GM23248 (cell line): ENCODE measurements at places on chromosomes 6 and 20.
A peak's percentile ranks its signal among the peaks of the same experiment; 100 is the strongest.

DNA sequence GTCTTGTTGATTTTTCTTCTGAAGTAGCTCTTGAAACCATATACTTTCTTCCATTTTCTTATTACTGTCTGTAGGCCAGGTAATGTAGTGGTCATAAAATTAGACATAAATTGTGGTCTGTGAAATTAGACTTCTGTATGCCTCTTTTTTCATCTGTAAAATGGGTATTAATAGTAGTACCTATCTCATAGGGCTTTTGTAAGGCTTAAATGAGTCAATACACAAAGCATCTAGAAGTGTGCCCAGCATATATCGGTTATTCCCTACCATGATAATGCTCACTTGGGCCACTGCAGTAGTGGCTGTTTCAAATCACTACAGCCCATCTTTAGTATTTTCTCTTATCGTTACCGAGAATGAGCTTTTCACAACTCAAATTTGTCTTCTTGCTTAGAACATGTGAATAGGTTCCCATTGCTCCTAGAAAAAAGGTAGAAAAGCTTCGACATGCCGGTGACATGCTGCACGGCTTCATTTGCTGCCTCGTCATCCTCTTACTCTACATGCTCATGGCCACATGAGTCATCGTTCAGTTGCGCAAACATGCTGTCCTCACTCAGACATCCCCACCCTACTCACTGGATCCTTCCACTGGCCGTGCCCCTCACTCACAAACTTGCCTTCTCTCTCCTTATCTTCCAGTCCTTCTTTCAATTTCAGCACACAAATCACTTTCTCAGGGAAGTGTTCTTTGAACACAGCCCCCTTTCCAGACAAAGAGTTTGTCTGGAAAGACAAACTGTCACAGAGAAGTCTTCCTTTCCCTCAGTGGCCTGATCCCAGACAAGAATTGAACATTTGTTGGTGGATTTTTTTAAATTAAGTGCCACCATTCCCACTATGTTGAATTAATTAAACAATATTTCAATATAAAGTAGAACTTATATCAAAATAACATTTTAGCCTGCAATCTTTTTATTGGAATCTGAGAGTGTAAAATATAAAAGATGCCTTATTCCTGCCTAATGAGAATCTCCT is 32.2 kb upstream of the ERVFRD-1 start:
- peaks cover 23% of the 10 kb centered on the region for H3K4me1 ChIP-seq
- no peak overlapping the region for H3K4me3 ChIP-seq
- no peaks in the 10 kb centered on the region for H3K36me3 ChIP-seq
- peak; percentile 96 for DNase-seq

DNA sequence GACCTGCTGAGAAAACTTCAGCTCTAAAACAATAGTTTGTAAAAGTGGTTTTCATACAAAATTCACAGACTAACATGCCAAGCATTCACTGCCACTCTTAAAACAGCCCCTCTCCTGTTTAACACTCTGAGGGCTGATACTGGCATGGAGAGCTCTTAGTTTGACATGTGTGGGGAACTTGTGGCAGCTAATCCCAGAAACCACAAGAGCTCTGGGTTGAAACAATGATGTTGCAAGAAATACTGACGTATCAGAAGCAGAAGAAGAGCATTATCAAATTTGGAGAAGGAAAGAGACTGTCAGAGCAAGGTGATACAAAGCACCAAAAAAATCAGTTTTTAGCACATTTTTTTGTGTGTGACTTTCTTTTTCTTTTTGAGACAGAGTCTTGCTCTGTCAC is 5.1 kb downstream of the BEND3 start:
- H3K4me3 ChIP-seq, result no peak overlapping the region
- no peak overlapping the region for H3K27ac ChIP-seq
- DNase-seq, result no peak

GRCh38 chr20:8435285-8436035 is 303.4 kb downstream of the PLCB1 start:
- no peaks in the 10 kb centered on the region for H3K4me1 ChIP-seq
- H3K27me3 ChIP-seq, result no peaks in the 10 kb centered on the region

DNA sequence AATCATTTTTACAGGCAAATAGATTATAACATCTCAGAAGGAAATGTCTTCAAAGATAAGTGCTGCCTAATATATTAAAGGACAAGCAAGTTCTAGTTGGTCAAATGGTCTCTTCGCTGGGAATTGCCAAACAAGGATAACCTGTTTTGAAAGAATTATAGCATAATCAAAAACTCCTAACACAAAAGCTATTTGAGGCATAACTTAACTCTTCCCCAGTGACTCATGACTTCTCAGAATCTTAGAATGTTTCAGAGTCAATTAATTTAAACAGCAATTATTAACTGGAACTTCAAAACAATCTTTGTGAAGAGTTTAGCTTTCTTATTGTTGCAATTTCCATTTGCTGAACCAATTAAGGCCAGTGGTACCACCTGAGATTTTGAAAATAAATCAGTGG is 126.6 kb downstream of the MTFR2 start:
- peaks cover 15% of the 10 kb centered on the region for H3K4me1 ChIP-seq
- H3K27ac ChIP-seq, result no peak overlapping the region
- no peaks in the 10 kb centered on the region for H3K27me3 ChIP-seq
- H3K4me3 ChIP-seq, result no peak overlapping the region
- DNase-seq, result peak; percentile 73

GRCh38 chr20:24452498-24453127 is 16.8 kb upstream of the SYNDIG1 start:
- no peaks in the 10 kb centered on the region for H3K4me1 ChIP-seq
- no peaks in the 10 kb centered on the region for H3K36me3 ChIP-seq
- H3K27me3 ChIP-seq, result peaks cover 30% of the 10 kb centered on the region
- no peak overlapping the region for H3K27ac ChIP-seq
- no peak overlapping the region for H3K4me3 ChIP-seq
